Pancreas (tissue), 10 donors: ENCODE measurements at places on chromosomes 1 and 21.

DNA sequence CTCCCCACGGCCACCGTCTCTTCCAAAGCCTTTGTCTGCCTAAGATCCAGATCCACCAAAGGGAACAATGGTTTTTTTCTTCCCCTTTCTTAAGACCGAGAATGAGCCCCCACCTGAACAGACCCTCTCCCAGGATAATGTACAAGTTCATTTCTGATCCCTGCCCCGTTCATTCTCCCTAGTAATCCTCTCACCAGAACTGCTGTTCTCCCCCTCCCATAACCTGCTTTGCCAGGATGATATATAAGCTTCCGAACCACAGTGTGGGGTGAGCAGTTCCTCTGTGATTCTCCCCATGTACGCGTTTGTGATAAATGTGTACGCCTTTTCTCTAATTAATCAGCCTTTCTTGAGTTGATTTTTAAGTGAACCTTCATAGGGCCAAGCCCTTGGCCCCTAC lies 4.9 kb downstream of the RD3 start:
- no peak for DNase-seq

DNA sequence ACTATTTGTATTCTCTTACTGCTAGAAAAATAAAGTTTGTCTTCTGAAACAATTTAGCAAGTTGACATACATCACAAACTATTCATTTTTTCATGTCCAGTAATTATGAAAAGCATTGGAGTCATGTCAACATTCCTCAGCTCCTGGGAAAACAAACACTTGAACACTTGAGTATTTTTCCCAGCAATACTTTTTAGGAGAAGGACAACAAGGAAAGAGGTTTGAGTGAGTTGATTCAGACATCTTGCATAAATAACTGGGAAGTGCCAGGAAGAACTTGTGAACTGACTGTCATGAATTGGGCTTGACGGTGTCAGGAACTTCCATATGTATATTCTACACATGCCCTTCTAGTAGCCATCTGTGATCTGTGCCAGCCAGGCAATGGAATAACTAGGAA lies 195.6 kb downstream of the HMCN1 start:
- no peak for DNase-seq

GRCh38 chr1:61399199-61399598 lies 316.8 kb downstream of the NFIA start:
- no peak for DNase-seq

DNA sequence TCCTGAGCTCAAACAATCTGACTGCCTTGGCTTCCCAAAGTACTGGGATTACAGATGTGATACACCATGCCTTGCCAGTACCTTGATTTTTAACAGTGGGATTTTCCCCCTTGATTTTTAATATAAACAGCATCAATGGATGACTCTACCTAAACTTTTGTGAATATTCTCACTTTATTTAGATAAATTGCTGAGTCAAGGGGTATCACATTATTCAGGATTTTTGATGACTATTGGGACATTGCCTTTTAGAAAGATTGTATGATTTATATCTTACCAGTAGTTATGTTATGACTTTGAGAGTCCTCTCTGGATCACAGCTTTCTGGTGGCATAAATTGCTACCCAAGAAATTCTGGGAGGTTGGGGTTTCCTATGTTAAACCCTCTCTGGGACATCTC lies 112.5 kb upstream of the SPAG17 start:
- no peak for DNase-seq

GRCh38 chr1:15277447-15277838 lies 30.4 kb downstream of the FHAD1 start:
- no peak for DNase-seq

DNA sequence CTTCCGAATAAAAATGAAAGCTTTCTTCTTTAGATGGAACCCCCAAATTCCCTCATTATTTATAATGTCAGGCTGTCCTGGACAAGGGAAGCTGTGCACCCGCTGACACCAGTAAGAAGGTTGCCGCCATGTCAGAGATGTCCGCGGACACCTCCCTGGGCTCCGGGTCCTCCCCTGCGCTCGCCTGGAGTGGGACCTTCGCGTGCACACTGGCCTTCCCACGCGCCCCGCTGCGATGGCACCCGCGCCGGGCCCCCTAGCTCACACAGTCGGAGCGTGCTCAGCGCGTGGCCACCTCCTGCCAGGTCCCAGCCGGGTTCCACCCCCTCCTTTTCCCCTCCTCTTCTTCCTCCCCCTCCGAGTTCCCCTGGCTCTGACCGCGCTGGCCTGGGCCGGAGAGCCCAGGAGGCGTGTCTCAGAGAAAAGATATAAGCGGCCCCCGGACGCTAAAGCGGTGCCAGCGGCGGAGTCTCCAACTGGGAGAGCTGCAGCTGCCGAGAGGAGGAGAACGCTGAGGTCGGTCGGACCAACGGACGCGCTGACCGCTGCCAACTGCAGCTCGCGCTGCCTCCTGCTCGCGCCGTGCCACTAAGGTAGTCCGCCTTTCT lies at the start of gene G0S2:
Gene G0S2 (plus strand): TSS at position 456 of the 608 bp plus-strand sequence. CDS start 273 bp downstream, outside the sequence.
- DNase-seq = peak; percentile 88

DNA sequence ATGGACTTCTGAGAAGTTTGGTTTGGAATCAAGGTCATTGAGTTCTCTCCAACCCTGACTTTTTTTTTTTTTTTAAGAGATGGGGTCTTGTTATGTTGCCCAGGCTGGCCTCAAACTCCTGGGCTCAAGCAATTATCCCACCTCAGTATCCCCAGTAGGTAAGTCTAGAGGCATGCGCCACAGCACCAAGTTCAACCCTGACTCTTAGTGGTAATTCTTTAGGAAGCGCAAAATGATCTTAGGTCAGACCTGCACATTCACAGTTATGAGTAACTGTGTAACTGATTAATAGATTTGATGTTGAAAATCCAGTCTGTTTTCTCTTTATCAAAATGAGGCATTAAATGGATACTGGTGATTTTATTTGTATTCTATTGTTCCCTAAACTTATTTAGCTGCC lies 95.9 kb downstream of the GREM2 start:
- DNase-seq = no peak

DNA sequence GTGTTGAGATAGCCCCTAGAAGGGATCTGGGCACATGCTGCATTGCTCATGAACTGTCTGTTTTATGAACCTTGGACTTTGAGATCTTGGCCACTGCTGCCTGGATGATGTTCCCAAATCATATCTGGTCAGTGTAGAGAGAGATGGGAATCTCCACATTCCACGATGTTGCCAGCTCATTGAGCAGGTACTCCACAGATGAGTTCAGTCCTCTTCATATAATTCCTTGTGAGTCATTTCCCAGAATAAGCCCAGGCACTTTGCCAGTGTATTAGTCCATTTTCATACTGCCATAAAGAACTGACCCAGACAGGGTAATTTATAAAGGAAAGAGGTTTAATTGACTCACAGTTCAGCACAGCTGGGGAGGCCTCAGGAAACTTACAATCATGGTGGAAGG lies 254.0 kb upstream of the RUNX1 start:
- DNase-seq = no peak

DNA sequence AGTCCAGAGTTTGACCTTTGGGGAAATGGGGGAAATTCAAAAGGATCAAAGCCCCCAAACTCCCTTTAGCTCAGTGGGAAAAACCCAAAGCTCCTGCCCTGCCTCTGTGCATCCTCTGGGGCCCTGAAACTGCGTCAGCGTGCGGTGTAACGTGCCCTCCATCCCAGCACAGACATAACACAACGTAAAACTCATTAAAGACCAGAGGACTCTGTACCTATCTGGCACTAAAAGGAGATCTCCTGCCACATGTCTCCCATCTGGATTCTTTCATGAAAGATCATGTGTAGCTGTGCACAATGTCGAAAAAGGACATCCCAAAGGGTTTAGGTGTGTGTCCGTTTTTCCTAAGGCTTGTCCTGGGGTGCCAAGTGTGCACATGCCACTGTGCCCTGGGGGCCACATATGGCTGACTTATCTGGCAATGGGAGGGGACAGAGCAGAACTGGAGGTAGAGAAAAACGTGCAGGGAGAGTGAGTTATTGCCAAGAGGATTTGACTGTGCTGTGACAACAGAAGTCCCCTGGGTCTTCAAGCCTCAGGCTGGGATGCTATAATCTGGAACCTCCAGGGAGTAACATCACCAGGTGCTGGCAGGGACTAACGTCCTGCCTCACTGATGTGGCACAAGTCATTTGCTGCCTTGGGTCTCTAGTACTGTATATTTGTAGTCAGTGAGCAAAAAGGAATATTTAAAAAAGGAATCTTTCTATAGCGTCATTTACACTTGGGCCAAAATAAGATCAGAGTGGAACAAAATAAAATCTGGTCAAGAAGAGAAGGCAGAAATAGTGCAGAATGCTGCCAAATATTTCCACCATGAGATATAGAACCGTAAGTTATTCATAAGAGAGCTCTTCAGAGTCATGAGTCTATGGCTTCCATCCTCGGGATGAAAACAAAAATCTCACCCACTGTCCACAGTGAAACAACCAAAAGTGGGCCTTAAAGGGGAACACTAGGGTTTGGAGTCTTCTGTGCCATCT lies 52.3 kb downstream of the ITPKB start:
- DNase-seq = no peak
